ENCODE measurements at places on chromosomes 5 and 9.

DNA sequence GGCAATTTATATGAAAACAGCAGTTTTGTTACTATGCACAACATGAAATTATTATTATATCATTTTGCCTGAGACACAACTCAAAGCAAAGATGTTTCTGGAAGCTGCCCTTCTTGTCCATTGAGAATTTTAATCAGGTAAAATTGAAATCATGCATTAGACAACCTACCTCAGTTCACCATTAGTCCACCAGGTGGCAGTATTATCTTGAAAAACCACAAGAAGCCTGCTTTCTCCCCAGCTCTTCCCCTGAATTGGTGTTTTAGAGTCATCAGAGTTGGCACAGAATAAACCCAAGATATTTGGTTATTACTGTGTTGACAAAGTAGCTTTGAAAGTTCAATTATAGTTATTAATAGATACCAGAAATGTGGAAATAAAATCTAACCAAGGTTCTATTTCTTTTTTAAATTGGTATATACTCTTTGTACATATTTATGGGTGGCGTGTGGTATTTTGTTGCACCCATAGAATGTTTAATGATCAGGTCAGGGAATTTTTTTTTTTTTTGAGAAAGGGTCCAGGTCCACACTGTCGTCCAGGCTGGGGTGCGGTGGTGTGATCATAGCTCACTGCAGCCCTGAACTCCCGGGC is 25.7 kb downstream of the UTP15 start:
- peak; percentile 76 for DNase-seq

GRCh38 chr5:103428411-103428871 is 134.1 kb downstream of the NUDT12 start:
- no peak for DNase-seq

- no peak for DNase-seq
Observed at GRCh38 chr5:107542831-107543231, 127.9 kb downstream of the EFNA5 start.

GRCh38 chr9:72538921-72539702 is 17.7 kb downstream of the TMC1 start:
- no peak for DNase-seq

DNA sequence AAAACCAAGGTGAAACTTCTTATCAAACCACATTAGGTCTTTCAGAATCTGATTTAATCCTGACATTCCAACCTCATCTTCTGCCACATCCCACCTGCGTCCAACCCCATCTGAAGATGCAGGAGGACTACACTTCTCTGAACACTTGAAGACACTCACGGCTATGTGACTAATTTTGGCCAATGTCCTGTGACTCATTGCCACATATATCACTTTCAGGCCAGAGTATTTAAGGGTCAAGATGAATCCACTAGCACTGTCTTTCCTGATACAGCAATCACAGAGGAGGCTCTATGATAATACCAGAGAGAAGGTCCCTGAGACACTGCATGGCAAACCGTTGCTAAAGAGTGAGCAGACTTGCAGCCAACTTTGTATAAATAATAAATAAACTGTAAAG is 323.4 kb downstream of the NR2F1-AS1 start:
- no peak for DNase-seq

GRCh38 chr5:66472010-66472409 is 124.2 kb upstream of the MAST4 start:
- no peak for DNase-seq

DNA sequence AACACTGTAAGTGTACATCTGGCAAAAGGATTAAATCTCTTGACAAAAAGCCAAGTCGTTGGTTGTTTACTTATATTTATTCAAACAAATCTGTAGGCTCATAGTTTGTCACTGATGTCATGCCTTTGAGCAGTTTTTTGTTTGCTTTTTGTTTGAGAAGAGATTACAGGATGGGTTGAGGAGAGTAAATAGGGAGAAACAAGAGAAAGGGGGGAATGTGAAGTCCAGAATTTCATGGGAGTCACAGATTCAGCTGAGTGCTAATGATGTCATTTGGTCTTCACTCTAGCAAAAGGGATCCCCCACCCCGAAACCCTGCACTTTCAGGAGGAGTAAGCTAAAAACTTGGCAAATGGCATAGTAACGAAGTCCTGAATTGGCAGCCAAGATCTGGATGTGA is 337.4 kb downstream of the GLIS3 start:
- DNase-seq: no peak

DNA sequence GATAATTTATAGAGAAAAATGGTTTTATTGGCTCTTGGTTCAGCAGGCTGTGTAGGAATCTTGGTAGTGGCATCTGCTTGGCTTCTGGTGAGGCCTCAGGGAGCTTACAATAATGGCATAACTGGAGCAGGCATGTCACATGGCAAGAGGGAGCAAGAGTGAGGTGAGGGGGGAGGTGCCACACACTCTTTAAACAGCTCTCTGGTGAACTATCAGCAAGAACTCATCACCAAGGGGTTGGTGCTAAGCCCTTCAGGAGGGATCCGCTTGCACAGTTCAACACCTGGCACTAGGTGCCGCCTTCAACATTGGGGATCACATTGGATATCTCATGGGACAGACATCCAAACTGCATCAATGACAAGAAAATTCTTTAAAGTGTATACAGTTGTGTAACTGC is 10.5 kb downstream of the GPBP1 start:
- no peak for DNase-seq

DNA sequence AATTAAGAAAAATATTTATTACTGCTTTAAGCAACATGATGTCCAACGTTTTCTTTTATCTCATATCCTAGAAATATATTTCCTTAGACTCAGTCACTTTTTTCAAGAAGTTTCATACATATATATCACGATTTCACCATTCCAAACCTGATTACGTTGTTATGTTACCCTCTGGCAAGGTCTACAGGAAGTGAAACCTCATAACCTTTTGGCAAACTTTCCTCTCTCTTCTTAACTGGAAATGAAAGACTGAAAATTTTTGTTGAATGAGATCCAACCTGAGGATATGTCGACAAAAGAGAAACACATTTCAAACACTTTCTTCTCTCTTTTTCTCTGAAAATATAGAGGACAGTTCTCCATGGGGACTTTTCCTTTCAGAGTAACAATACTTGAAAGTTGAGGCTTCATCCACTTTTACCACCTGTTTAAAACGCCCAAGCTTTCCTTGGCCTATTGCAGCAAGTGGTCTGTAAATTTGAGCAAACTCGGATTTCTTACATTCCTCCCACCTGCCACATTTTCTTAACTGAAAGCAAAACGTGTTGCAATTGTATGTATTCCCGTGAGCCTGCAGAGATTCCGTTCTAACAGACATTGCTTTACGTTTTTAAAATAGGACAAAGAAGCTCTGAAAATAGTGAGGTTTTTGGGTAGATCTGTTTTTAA is 298.1 kb downstream of the CETN3 start:
- DNase-seq: no peak

DNA sequence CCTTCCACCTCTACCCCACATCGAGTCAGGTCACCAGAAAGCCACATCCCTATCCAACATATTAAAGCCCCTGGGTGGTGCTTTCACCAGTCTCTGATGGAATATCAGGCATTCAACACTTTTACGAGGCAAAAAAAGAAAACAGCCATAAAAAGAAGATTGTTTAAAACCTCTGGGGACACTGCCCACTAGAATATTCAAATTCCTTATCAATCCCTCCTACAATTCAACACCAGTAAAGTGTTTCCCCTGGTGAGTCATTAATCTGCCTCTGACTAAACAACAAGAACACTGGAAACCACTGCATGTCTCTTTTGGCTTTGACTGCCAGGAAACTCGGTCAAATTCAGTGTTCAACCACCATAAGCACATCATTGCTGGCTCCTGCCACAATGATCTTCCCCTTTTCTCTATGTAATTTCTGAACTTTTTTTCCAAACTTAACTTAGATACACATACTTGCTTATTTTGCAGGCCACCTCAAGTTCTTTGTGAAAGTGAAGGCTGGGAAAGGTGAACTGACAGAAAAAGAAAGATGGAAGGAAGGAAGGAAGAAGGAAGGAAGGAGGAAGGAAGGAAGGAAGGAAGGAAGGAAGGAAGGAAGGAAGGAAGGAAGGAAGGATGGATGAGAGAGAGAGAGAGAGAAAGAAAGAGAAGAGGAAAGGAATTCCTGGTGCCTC is 105.3 kb downstream of the PAX5 start:
- no peak for DNase-seq

DNA sequence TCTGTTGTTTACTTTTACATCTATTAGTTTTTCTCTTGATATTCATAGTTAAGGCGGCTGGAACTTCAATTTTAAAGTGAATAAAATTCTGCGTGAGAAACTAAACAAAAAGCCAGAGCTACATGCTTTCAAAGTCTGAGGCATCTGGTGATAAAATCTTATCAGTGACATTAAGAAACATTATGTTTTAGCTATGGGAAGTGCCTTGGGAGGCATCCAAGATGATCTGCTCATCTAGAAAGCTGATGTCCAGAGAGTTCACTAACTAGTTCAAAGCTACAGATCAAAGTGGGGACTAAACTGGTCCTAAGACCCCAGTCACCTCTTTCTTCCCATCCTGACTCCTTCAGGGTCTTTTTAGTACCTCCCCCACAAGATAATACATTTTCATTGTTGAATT is 37.2 kb downstream of the MRPS27 start:
- DNase-seq: no peak

- DNase-seq: no peak
Observed at GRCh38 chr9:136645352-136645902, 17.3 kb upstream of the EGFL7 start.

DNA sequence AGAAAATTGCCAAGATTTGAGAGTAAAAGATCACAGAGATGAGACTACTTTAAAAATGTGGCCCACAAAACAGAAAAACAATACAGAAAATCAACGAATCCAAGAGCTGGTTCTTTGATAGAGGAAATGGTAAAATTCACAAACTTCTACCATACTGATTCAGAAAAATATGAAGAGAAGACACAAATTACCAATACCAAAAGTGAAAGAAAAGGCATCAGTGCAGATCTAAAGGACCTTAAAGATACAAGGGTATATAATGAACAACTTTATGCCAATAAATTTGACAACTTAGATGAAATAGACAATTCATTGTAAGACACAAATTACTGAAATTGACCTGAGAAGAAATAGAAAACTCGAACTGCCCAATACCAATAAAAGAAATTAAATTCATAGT is 24.4 kb upstream of the SLC1A1 start:
- DNase-seq: no peak

DNA sequence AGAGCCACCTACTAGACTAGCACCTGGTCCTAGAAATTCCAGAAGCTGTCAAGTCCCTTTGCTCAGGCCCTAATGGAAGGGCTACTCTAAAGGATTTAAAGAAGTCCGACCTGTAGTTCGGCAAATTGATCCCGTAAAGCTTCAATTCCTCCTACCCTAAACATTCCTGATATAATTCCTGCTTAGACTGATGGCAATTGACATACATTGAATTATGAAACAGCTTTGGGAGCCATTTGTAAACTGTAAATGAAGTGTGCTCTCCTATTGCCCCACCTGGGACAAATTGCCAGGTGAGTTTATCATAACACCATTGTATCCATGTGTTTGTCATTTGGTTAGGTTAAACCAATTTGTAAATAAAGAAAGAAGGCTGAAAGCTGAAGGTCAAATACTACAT is 104.4 kb downstream of the EGFLAM start:
- DNase-seq: no peak

DNA sequence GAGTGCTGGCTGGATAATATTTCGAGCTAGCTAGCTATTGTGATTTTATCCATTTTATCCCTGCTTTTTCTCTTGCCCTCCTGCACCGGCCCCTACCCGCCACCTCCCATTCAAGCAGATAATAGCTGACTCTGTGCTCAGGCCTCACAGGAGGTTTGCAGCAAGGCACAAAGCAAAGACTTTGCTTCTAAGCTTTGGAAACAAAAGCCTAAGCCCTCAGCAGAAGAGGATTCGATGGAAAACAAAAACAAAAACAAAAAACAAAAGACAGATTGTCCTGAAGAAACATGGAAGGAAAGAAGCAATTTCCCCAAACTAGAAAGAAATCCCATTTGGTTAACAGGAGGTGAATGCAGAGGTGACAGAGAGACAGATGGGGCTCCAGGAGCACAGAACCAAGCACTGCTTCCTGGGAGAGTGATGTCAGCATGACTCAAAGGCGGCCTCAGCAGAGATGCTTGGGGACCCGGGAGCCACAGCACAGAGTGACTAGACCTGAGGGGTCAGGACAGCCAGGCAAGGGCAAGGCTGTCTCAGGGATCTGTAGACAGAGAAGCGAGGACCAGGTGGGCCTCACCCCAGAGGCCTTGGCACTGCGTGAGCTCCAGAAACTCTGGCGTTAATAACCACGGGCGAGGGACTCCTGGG is 28.4 kb downstream of the MTX3 start:
- DNase-seq: peak; percentile 8

DNA sequence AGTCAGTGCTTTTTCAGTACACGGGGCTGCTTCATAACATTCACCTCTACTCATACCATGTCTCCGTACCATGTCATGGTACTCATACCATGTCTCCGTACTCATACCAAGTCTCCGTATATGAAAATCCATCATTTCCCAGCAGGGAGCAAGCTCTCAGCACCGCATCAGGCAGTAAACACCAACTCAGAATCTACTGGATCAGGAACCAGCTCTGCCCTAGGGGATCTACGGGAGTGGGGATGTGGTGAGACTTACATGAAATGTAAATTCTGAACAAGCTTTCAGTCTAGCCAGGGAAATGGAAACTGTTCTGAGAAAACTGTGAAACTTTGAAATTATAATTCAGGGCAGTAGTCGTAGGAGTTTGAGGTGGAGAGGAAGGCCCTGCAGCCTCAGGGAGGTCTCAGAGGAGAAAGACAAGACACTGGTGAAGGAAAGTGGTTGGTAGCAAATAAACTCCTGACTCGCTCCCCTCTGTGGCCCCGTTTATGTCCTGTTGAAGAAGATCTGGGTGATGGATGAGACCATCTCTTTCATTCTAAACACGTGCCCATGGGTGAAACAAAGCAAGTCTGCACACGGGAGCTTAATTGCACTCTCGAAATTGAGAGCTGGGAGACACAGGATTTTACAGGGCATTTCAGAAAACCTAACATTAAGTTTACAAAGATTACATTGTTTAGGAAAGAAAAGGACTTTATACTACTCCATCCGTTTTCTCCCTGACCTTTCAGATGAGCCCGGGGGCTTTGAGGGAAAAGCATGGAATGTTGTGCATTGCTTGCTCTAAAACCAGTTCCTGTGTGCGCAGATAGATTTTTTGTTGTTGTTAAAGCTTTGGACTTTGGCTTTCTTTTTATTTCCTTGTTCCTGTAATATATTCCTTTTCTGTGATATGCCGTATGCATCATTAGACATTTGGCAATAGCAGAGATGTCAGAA is 26.8 kb downstream of the ACTBL2 start:
- no peak for DNase-seq

Measured in NCI-H2227 treated with DMSO at 0.1 percent for 48 hours (cell line).